ENCODE measurements at places on chromosomes 1 and 21.

DNA sequence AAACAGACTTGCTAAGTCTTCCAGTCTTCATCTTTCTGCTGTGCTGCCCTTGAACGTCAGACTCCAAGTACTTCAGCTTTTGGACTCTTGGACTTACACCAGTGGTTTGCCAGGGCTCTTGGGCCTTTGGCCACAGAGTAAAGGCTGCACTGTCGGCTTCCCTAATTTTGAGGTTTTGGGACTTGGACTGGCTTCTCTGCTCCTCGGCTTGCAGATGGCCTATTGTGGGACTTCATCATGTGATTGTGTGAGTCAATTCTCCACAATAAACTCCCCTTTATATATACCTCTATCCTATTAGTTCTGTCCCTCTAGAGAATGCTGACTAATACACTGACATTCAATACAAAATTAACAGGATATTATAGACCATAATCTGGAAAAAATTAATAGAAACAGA lies 628.1 kb downstream of the PLPP3 start:
- DNase-seq: no peak

GRCh38 chr1:10867914-10868598 lies 71.6 kb upstream of the CASZ1 start:
- DNase-seq: no peak

DNA sequence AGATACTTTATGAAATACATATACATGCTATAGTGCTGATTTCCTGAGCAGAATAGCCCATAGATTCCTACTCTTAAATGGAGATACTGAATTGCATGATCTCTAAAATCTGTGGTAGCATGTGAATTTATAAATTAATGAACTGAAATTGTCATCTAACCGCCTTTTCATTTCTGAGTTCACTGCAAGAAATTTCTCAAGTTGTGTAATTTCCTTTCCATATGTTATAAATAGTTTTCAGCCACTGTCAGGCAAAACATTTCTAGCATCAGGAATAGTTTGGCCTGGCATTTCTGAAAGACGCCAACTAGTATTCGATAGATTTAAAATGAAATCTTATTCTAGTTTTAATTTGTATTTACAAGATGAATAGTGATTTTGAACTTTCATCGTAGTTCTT lies 310.1 kb downstream of the USH2A start:
- no peak for DNase-seq

GRCh38 chr1:204469304-204469703 lies 25.3 kb downstream of the PIK3C2B start:
- no peak for DNase-seq

GRCh38 chr1:8625491-8625890 lies 191.9 kb downstream of the RERE start:
- no peak for DNase-seq

DNA sequence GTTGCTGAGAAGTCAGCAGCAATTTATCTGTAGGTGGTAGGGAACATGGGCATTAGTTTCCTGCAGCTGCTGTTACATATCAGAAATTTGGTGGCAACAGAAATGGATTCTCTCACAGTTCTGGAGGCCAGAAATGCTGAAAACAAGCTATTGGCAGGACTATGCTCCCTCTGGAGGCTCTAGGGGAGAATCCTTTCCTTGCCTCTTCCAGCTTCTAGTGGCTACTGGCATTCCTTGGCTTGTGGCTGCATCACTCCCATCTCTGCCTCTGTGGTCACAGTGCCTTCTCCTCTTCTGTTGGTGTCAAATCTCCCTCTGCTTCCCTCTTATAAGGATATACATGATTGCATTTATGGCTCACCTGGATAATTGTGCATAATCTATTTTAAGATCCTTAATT lies 2.5 kb upstream of the SFT2D2 start:
- no peak for DNase-seq

- DNase-seq: peak; percentile 71
Observed at GRCh38 chr1:75257424-75257823, 123.2 kb downstream of the LHX8 start.

DNA sequence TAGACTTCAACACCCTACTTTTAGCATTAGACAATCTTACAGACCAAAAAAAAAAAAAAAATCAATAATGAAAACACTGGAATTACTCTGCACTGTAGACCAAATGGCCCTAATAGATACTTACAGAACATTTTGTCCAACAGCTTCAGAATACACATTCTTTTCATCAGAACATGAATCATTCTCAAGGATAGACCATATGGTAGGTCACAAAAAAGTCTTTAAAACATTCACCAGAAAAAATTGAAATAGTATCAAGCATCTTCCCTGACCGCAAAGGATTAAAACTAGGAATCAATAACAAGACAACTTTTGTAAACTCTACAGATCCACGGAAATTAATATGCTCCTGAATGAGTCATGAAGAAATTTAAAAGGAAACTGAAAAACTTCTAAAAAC lies 22.5 kb downstream of the ZNF670 start:
- DNase-seq: no peak

DNA sequence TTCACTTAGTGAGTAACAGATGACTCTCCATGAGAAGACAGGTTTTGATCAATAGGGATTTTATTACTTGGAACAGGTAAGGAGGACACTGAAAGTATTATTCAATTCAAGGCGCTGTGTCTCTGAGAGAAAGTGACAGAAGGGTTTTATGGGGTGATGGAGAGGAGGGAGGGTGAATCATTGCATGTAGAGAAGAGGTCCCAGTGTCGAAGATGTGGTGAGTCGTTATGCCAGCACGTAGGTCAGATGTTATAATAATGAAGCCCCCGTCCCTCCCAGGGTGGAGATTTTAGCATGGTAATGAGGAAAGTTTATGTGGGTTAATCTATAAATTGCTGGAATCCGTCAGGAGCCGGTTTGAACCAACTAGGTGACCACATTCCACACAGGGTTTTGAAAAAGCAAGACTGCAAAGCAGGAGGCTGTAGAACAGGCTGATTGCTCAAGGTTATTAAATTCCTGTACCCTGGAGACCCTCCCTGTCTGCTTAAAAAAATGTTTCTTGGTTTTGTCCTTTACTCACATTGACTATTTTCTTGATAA lies 586.4 kb upstream of the TMPRSS15 start:
- DNase-seq: no peak

GRCh38 chr1:1901641-1902294 lies 10.9 kb upstream of the GNB1 start:
- DNase-seq: peak; percentile 26

DNA sequence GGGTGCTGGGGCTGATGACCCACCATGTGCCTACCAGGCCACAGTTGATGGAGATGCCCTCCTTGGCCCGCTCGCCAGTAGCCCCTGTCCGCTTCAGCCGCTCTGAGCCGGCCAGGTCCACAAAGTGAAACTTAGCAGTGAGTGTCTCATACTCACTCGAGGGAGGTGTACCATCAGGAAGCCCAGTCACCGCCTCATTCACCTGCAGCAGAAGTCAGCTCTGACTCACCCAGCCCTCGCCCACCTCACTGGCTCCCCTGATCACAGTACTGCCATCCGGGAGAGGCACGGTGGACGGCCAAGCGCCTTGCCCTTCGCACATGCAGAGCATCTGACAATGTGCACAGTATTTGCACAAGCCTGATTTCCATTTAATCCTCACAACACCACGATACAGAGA lies 18.8 kb downstream of the KIF21B start:
- no peak for DNase-seq

GRCh38 chr1:115301438-115302020 lies 36.5 kb downstream of the NGF start:
- DNase-seq: no peak

DNA sequence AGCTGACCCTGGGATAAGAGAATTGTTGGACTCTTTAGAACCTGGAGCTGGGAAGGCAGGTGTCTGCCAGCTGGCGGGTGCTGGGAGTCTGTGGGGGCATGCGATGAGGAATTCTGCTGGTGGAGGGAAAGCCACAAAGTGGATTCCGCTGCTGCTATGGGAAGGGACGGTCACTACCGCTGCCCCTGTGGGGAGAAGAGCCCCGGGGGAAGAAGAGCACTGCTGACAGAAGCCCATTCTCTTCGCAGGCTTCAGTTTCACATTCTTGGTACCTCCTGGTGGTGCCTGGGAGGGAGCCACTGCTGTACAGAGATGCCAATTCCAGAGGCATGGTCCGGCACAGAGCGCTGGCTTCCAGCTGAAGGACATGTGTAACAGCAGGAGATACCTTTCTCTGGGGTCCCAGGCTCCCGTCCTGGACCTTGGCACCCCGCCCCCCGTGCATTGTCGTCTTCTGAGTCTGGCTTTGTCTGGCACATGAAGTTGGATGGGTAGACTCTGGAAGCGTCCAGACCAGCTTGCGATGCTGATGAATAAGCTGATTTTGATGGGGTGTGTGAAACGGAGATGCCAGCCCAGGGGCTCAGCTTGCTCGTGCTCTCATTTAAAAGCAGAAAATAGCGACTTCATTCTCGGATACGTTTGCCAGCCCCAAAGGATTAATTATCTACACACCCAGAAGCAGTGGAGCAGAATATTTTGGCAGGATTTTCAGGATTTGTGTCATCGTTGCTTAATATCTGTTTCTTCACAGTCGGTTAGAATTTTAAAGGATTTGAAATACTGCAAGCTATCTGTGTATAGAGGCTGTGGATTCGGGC lies 13.2 kb downstream of the PDXK start:
- DNase-seq: no peak

DNA sequence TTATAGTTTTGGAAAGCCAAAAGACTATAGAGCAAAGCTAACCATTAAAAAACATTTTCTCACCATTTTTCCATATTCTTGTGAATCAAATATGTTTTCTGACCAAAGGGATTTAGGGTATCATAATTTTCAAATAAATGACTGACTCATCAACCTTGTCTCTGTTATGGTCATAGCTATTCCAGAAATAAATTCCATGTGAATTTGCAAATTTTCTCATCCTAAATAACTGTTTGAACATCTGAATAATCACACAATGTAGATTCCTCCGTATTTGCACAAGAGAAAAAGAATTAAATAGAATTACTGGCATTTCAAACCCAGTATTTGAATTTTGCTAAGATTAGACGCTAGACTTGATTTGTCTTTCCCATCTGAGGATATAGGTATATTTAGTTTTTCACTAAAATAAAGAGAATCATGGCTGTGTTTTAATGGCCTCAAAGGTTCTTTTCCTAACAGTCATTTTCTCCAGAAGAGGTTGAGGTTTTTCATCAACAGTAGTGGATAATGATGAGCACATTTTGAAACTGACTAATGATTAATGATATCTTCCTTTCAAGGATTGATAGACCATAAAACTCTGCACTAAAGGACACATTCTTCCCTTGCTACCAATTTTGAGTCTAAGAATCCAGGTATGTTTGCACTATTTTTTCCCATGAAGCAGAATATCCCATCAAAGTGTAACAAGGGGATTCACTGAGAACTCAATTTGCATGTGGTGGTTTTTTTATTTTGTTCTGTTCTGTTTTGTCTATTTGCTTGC lies 9.5 kb upstream of the DUSP23 start:
- no peak for DNase-seq

DNA sequence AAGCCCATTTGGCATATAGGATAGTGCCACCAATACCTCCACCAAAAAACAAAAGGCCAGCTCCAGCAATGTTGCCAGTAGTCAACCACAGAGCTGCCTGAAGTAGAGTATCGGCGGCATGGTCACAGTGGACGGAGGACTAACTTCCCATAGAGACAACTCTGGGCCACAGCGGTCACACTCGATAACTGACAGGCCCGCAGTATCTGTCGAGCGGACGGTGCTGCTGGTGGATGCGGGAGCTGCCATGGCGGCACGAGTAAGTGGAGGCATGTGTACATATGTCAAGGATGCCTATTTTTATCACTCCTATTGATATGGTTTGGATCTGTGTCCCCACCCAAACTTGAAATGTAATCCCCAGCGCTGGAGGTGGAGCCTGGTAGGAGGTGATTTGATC lies 4.1 kb downstream of the KRTAP12-1 start:
- peak; percentile 12 for DNase-seq

GRCh38 chr1:203202431-203203245 lies 16.1 kb upstream of the CHI3L1 start:
- no peak for DNase-seq

GRCh38 chr1:20661207-20662109 lies at the start of gene DDOST:
Gene DDOST (minus strand): TSS chr1:20661369. CDS start chr1:20661350, 19 bp downstream.
- DNase-seq: peak; percentile 99

- no peak for DNase-seq
Observed at GRCh38 chr1:9453779-9454418, 85.4 kb upstream of the SLC25A33 start.

DNA sequence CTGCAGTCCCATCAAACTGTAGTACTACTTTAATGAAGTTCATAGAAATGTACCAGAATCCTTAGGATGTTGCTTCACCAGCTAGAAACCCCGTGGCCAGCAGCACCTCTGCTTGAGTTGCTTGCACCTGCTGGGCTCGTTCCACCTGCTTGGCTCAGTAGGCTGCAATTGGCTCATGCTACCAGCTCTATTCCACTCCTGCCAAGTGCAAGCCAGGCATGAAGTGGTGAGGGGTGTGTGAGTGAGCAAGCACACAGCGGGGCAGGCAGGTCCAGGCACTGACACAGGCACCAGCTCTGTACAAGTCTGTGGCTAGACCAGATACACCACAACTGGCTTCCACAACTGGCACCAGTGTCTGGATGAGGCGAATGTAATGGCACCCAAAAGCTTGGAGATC lies 209.9 kb downstream of the AMY1C start:
- peak; percentile 18 for DNase-seq

- no peak for DNase-seq
Observed at GRCh38 chr1:209531006-209531405, 52.5 kb upstream of the CAMK1G start.

- DNase-seq: no peak
Observed at GRCh38 chr1:187396226-187396625, 567.5 kb downstream of the PLA2G4A start.

DNA sequence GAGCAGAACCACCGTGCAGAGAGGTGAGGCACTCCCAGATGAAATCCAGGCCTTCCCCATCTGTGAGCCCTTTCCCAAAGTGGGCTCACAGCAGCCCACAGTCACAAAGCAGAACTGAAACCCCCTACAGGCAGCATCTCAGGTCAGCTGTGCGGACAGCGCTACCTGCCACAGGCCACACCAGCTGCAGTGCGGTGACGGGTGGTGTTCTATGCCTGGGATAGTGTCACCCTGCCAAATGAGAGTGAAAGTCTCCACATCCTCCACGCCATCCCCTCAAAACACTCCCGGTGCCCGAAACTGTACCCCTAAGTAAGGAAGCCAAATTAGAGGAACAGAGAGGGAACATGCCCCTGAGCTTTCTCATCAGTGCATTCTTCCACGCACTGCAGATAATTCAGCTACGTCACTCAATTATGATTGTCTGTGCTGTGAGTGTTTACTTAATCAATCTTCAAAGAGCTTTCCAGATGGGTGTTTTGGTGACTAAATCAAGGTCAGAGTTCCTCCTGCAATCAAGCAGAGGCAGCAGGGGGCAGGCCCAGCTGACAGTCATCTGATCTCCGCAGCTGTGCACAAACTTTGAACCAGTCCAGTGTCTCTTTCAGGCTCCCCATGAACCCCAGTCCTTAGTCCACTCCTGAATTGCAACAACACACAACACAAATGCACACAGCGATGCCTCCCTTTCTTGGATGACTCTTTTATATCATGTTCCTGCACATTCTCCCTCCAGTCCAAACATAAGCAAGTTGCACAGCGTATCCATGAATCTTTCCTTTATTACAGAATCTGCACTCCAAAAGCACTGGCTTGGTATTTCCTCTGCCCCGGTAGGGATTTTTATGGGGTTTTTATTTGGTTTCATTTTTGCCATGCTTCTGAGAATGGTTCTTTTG lies 150.0 kb downstream of the TOMM20 start:
- DNase-seq: no peak

GRCh38 chr1:204709021-204709420 lies 23.5 kb upstream of the LRRN2 start:
- DNase-seq: no peak

Measured in H9 (cell line).